ENCODE measurements at places on chromosomes 2 and 18.

GRCh38 chr2:175009917-175010621 lies 4.9 kb upstream of the CHN1 start:
- DNase-seq, result no peak

DNA sequence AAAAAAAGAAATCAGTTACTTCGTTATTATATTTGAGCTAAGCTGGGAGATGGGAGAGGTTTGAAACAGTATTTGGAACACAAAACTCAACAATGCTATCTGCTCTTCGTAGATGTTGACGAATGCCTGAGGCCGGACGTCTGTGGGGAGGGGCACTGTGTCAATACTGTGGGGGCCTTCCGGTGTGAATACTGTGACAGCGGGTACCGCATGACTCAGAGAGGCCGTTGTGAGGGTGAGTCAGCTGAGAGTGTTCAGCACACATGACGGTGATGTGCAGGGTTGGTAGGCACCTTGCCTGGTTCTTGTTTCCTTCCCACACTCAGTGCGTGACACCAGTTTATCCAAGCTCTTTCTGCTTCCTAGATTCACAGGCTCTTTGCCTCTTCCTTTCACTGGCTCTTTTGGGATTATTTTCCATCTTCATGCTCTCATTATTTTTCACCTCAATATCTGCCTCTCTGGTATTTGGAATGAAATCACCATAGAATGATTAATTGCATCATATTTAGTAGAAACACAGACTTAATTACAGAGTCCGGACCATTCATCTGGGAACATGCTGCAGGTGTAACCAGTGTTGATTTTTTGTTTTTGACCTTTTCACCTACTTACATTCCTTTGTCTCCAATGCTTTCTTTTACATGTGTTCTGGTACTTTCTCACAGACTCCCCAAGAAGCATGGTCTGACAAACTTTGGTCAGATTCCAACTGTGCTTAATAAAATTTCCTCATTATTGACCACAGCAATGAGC lies 200.6 kb upstream of the RASGRP3 start:
- DNase-seq, result peak; percentile 81

DNA sequence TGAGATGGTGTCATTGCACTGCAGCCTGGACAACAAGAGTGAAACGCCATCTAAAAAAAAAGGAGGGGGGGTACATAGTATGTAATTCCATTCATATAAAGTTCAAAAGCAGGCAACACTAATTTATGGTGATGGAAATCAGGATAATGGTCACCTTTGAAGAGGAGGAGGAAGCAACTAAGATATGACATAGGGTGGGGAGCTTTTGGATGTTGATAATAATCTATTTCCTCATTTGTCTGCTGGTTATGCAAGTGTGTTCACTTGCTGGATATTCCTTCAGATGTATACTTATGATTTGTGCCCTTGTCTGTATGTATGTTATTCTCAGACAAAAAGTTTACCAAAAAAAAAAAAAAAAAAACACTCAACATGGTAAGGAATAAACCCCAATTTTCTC lies 28.6 kb upstream of the ATIC start:
- no peak for DNase-seq

DNA sequence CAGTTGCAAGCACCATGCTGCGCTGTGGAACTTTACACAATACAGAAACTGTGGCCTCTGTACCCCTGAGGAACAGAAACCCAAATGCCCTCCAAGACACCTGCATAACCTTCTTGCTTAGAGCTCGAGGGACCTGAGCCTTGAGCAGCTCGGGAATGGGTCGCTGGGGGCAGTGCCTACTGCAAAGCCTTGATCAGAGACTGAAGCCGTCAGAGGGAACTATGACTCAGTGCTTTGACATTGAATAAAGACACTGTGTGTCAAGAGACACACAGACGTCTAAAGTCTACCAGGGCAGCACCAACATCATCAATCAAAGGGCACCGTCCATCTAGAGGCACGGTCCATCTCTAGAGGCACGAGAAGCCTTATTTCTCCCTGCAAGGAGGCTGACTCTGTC lies 30.6 kb downstream of the GPR45 start:
- no peak for DNase-seq

Measured in AG10803 (cell line).